ENCODE measurements at places on chromosomes 6 and 20. TPM values are rescaled to one million over a fixed set of nuclear protein-coding genes. Genes with fewer than 3 reads are reported as not detected.

The ELOVL2 gene
- total RNA-seq = 0.81 TPM

The OR2H2 gene
- total RNA-seq = not detected

The MRPS18B gene
- 26.6 TPM for total RNA-seq

The PAK5 gene
- 0.19 TPM for total RNA-seq

The HLA-DMA gene
- total RNA-seq = 109 TPM

Measured in aorta (tissue), 5 donors.